NCI-H2029 treated with DMSO at 0.1 percent for 48 hours (cell line): ENCODE measurements at places on chromosomes 7 and 10.

DNA sequence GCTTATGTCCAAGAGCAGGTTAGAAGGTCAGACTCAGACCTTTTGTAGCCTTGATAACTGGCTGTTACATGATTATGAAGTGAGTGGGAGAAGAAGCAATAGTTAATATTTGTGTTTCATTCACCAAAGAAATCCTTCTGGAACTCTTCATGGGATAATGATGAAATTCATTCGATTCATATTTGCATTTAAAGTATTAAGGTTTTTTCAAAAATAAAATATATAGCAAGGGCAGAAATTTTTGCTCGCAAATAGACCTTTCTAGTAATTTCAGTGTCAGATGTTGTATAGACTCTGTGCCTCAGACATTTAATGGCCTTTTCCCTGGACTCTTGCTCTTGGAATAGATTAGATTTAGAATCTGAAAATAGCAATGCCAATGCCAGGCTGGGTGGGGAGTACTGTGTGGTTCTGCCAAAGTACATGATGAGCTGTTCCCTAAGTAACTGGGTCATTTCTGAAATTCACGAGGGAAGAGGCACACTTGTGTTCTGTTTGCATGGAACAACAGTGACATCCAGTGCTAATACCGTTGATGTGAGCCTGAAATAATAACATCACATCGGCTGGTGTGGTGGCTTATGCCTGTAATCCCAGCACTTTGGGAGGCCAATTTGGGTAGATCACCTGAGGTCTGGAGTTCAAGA, 119.2 kb downstream of the MBL2 start:
- no peak for DNase-seq

GRCh38 chr10:48545462-48546145, 59.3 kb downstream of the ARHGAP22 start:
- DNase-seq, result no peak

GRCh38 chr7:10734595-10734994, 239.1 kb upstream of the PHF14 start:
- DNase-seq, result no peak

DNA sequence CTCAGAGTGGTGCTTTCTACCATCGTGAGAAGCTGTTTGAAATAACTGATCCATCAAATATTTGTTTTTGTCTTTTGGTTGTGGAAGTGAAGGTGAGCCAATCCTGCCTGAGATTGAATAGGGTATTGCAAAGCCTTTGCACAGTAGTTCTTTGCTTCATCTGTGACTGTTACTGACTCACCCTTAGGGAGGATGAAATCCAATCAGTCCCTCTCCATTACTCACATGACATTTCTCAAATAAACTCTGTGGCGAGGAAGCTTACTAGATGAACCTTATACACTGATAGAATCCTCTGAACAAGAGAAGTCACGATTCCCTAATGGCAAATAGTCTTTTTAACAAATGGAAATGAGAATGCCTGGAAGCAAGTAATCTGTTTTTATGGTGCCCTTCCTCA, 31.9 kb downstream of the HEPACAM2 start:
- DNase-seq, result no peak

DNA sequence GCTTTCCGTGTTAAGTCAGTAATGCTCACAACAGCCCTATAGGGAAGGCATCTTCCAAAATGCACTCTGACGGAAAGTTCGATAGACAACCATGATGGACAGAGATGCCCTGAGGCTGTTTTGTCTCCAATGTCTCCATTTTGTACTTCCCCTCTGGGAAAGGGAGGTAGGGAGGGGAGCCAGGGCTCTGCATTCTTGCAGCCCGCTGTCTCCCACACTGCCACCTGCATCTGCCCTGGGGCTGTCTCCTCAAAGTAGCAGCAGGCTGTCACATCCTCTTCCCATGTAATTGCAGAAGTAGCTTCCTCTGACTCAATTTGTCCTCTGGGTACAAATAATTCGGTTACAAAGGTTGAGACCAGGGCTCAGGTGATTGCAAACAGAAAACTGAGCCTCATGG, 131.4 kb downstream of the GPAM start:
- DNase-seq, result no peak

- DNase-seq, result no peak
Measured at GRCh38 chr7:140333686-140334085, 64.6 kb downstream of the SLC37A3 start.

DNA sequence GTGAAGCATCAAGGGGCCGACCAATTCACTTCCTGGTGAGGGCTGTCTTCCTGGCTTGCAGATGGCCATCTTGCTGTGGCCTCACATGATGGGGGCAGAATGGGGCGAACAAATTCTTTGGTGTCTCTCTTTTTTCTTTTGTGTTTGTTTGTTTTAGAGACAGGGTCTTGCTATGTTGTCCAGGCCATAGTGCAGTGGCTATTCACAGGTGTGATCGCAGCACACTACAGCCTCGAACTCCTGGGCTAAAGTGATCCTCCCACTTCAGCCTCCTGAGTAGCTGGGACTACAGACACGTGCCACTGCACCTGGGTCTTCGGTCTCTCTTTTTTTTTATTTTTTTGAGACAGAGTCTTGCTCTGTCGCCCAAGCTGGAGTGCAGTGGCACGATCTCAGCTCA, 20.1 kb downstream of the NOLC1 start:
- DNase-seq, result no peak
